ENCODE measurements at places on chromosomes 16 and 17.
A peak's percentile ranks its signal among the peaks of the same experiment; 100 is the strongest.

- peak; percentile 86 for DNase-seq
Measured at GRCh38 chr17:74961657-74962350, 10.8 kb downstream of the HID1 start.

- DNase-seq: no peak
Measured at GRCh38 chr16:17965133-17965900, 371.2 kb downstream of the NPIPA8 start.

DNA sequence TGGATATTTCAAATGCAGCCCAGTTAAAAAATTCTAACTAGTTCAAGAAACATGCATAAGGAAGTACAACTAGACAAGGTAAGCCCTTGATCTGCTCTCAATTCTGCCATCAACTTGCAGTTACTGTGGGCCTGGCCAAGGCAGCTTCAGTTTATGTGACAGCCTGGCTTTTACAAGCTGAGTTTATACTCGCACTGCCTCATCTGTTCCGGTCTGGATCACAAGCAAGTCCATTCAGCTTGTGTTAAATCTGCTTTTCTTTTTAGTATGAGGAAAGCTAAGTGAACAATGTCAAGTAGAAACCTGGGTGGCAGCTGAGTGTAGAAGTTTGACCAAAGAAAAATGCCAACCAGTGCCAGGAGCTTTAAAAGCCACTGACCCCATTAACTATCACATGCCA, 76.6 kb upstream of the CORO6 start:
- DNase-seq: no peak

GRCh38 chr16:11672206-11673090, 4.2 kb downstream of the SNN start:
- DNase-seq: peak; percentile 50

DNA sequence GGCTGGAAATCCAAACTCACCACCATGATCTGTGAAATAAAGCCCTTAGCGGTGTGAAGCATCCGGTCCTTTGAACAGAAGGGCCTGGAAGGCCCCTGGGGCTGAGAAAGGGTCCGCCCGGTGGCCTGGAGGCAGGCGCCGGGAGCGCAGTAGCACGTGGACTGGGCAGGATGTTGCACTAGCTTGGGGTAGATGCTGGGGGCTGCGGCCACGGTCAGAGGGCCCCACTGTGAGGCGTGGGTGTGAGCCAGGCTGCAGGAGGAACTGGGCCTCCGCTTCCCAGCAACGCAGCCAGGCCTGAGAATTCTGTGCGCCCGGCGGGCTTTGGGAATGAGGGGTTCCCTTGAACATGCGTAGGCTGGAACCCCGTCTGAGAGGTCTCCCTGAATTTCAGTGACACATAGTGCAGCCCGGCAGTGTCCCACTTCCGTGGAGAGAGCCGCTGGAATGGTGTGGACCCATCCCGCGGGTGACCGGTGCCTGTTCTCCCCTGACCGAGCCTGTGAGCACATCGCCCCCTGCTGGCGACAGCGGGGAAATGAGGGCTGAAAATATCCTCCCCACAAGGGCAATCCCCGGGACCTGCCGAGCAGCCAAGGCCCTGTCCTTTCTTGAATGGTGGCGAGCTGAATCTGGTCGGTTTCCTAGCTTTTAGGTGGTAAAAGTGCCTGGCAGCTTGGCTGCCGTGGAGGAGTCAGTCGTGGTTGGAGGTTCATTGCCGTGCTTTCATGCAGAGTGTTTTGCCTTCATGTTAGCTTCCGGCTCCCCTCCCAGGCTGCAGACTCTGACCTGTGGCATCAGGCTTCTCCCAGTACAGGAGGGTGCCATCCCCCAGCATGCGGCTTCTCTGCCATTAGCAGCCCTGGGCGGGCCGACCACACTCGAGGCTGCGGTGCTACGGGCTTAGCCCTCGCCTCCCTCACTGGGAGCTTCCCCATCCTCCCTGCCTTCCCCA, 43.8 kb downstream of the DNAJA2 start:
- DNase-seq: peak; percentile 72

- DNase-seq: no peak
Measured at GRCh38 chr16:361341-361871, 8.9 kb upstream of the AXIN1 start.

Data from T-cell (primary cell).